ENCODE measurements at places on chromosomes 1 and 21. TPM values are rescaled to one million over a fixed set of nuclear protein-coding genes. Genes with fewer than 3 reads are reported as not detected.

The RPE65 gene
- total RNA-seq: 0.57 TPM

The DRAXIN gene
- total RNA-seq: 0.51 TPM

The TMEM125 gene
- total RNA-seq: 18.3 TPM

The OR2T35 gene
- not detected for total RNA-seq

The PDZK1IP1 gene
- total RNA-seq: 5.9 TPM

The EDARADD gene
- total RNA-seq: 4.9 TPM

The RGS18 gene
- 1.2 TPM for total RNA-seq

The PBX1 gene
- 50.2 TPM for total RNA-seq
